ENCODE measurements at places on chromosomes 2 and 18.

- DNase-seq: no peak
These were observed 1080.7 kb upstream of the CELF4 start for GRCh38 chr18:38646296-38646695.

GRCh38 chr2:212926940-212927339 lies 224.5 kb downstream of the IKZF2 start:
- no peak for DNase-seq

GRCh38 chr18:48335829-48336228 lies 73.4 kb downstream of the ZBTB7C start:
- DNase-seq: no peak

DNA sequence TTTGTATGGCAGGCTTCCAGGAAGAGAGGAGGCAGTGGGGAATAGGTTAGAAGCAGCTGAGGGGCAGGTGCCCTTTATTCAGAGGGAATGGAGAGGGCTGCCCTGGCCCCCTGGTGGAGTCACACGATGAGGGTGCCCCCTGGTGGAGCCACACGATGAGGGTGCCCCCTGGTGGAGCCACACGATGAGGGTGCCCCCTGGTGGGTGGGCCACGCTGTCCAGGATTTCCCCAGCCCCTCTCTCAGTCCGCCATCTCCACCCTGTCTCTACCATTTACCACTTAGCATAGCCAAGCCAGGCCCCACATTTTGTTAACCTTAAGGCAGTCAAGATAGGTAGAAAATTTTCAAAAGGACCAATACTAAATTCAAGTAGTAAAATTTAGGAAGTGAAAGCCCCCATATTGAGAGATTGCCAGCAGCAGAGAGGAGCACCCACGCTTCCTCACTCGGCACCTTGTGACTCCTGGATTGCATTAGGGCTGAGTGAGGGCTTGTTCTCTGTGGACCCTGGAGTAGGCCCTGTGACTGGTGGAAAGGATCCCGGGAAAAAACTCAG lies 10.4 kb upstream of the FAM228A start:
- DNase-seq: peak; percentile 31
